ENCODE measurements at places on chromosomes 5 and 9. TPM values are rescaled to one million over a fixed set of nuclear protein-coding genes. Genes with fewer than 3 reads are reported as not detected.

DNA sequence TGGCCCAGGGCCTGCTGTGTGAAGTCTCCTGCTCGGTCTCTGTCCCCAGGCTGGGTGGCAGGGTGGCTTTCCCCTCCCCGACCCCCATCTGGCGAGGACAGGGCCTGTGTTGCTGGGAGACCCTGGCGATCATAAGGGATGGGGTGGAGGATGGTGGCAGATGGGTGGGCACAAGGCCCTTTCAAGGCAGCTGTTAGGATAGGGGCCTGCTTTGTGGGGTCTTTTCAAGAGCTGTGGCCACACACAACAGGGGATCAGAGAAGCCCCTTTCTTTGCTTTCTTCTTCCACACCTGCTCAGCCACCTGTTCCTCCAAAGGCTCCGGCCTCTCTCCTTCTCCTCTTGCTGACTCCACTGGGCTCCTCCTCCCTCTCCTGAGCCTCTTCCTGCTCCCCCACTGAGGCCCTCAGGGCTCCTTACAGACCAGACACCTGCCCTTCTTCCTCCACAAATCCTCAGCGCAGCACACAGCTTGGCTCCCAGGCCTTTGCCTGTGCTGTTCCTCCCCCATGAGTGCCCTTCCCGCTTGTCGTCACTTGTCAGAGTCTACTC lies 15.0 kb upstream of the NEURL1B start:
- H3K27me3 ChIP-seq = no peaks in the 10 kb centered on the region
- H3K4me3 ChIP-seq = no peak overlapping the region
- DNase-seq = no peak
- H3K27ac ChIP-seq = no peak overlapping the region
- no peaks in the 10 kb centered on the region for H3K36me3 ChIP-seq

DNA sequence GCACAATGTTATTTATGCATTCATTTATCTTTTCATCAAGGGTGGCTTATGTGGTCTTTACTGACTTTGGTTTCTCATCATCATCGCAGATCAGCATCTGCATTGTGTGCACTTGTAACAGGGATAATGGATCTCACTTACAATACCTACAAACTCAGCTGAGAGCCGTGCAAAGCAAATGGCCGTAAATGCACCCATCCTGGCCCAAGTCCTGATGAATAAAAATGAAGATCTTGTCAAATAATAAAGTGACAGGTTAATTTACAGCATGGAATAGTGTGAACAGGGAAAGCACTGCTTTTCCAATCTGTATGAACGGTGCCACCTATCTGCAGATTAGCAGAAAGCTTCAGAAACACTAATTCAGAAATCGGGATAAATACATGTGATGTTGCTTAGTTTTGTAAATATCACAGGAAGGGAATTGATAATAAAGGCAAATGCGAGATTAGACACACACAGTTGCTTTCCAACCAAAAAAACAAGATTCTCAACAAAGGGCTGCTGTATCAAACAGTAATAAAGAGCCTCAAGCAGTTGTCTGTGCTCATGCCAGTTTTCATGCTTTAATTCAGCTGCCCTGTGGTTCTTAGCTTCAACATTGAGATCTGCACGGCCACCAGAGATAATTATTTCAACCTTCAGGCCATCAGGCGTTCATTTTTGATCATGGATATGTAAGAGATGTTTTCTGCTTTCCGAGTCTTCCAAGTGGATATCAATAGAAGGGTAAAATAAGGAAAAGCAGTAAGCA lies 153.4 kb upstream of the POU5F2 start:
- H3K4me3 ChIP-seq = no peak overlapping the region
- no peak overlapping the region for H3K27ac ChIP-seq
- no peaks in the 10 kb centered on the region for H3K27me3 ChIP-seq
- no peaks in the 10 kb centered on the region for H3K4me1 ChIP-seq
- no peaks in the 10 kb centered on the region for H3K36me3 ChIP-seq
- no peak for DNase-seq

DNA sequence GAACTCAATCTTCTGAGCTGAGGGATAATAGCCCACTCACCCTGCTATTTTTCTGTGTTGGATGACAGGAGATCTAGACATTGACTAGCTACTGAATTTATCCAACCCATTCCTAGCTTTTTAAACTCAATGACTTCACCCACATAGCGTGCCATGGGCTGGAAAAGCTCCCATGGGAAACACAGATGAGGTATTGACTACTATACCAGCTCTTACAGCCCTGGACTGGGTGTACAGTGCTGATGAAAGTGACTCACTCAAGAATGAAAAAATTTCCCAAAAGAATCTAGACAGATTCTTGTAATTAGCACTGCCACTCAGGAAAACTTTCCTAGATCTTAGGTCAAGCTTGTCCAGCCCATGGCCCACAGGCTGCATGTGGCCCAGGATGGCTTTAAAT lies 72.7 kb upstream of the NREP start:
- H3K4me3 ChIP-seq = no peak overlapping the region
- no peaks in the 10 kb centered on the region for H3K27me3 ChIP-seq
- H3K36me3 ChIP-seq = no peaks in the 10 kb centered on the region
- no peak overlapping the region for H3K27ac ChIP-seq
- DNase-seq = no peak

GRCh38 chr5:155049569-155050383 lies 36.2 kb downstream of the KIF4B start:
- H3K4me3 ChIP-seq = no peak overlapping the region
- H3K27me3 ChIP-seq = no peaks in the 10 kb centered on the region
- no peak overlapping the region for H3K27ac ChIP-seq
- no peaks in the 10 kb centered on the region for H3K36me3 ChIP-seq
- H3K4me1 ChIP-seq = no peaks in the 10 kb centered on the region

DNA sequence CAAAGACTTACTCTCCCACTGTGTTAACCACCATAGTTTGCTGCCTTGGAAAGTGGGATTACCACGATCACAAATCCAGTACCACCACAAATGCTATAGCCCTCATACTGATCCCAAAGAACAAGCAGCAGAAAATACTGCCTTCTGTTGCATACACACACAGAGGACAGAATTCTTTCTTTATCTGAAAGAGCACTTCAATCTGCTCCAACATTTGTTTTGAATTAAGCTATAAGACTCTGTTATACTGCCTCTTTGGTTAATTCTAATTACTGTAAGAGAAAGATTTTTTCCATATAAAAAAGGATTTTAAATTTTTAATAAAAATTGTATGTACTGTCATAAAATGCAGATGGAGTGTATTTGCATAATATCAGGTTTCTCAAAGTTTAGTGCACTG lies 69.8 kb downstream of the YIPF5 start:
- H3K27ac ChIP-seq = no peak overlapping the region
- H3K36me3 ChIP-seq = no peaks in the 10 kb centered on the region
- H3K27me3 ChIP-seq = no peaks in the 10 kb centered on the region
- H3K4me3 ChIP-seq = no peak overlapping the region

The FBP2 gene
- not detected for total RNA-seq
